Activated T-cell treated with anti-CD3 and anti-CD28 coated beads for 24 hours (primary cell): ENCODE measurements at places on chromosomes 4 and X.
A peak's percentile ranks its signal among the peaks of the same experiment; 100 is the strongest.

DNA sequence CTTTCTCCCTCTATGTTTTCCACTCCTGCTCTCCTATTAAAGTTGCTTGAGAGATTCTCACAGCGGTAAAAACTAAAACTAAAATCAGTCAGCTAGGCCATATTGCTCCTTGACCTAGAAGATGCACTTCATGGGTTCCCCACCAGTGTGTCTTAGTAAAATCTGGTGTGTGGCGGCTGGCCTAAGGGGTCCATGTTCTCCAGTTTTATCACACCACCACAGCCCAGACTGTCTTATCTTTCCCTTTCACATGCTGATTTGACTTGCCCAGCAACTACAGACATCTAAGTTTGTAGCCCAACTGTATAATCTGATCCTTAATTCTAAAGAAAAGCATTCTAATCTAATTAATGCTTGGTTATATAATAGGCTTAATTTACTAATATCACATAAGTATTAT lies 68.0 kb downstream of the ATP8A1 start:
- DNase-seq = no peak

- DNase-seq = no peak
Measured at GRCh38 chr4:145298885-145299284, 118.5 kb upstream of the OTUD4 start.

DNA sequence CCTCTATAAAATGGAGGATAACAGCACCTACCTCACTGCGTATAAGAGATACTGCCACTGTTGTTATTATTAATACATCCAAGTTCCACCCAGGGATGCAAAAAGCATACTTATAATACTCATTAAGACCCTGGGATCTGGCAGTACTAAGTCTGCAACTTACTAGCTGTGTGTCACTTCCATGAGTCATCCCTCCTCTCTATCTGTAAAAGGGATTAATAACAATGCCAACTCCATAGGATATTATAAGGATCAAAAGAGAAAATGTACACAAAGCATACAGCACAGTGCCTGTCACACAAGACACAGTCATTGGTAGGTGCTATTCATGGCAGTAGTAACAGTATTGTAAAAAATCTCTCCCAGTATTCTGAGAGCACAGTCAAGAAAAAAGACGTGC lies 216.7 kb downstream of the HS6ST2 start:
- no peak for DNase-seq

DNA sequence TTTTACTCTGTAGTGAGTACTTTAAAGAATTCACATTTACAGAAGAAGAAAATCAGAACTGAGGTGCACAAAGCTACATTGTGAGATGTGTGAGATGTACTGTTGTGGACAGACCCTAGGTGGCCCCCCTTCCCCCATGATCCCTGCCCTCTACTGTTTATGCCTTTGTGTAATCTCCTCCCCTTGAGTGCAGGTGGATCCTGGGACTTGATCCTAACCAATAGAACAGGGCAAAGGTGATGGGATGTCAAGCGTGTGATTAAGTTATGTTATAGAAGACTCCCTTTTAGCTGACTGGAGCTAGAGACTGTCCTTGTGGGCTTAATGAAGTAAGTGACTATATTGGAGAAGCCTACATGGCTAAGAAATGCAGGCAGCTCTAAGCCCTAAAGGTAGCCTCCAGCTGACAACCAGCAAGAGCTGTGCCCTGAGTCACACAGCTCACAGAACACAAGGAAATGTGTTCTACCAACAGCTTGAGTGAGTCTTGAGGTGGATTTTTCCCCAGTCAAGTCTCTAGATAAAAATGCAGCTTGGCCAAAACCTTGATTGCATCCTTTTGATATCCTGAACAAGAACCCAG lies 225.2 kb upstream of the LEF1 start:
- no peak for DNase-seq

- DNase-seq = no peak
Measured at GRCh38 chr4:151811403-151811802, 50.6 kb upstream of the GATB start.

DNA sequence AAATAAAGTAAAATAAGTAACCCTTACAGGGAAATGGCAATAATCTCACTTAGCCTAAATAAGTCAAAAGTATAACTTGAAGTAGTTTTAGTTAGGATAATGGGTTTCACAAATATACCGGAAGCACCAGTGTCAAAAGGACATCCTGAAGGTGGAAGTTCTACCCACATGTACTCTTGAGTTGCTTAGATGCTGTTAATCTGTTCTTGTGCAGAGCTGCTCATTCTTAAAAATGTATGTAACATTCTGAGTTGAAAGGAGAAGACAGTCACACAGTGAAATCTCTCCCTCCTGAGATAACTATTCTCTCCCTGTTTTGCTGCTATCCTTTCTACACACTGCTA lies 11.2 kb upstream of the CCNG2 start:
- DNase-seq = no peak

DNA sequence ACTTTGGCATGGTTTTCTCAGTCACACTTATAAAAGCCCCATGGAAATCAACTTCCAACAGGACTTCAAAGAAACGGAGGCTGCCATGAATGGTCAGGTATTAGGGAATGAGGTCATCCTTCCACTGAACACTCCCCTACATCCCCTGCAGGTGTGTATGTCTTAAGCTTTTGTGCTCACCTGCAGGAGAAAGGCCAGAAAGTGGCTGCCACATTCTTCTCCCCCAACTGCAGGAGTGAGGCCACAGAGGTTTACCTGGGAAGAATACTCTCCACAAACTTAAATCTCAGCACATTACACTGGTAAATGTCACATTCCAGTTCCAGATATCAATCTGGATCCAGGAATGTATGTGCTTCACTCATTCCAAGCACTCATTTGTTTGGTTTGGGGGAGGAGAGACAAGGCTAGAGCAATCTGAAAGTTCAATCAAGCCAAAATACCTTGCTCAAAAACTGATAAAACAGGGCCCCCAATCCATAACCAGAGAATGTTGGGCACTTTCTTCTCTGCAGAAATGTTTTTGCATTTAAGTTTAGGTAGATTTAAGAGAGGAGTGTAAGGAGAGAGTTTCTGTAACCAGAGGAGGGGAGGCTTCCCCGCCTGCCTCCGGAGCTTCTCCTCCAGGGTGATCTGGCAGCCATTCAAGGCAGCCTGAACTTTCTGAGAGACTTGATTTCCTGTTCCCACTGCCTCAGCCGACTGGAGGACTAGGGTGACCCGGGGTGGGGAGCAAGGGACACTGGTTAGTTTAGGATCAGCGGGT lies 15.4 kb downstream of the FAM9C start:
- DNase-seq = no peak

- DNase-seq = no peak
Measured at GRCh38 chr4:110615353-110616237, 7.3 kb downstream of the PITX2 start.

GRCh38 chr4:107856901-107857300 lies 32.2 kb downstream of the SGMS2 start:
- DNase-seq = no peak

DNA sequence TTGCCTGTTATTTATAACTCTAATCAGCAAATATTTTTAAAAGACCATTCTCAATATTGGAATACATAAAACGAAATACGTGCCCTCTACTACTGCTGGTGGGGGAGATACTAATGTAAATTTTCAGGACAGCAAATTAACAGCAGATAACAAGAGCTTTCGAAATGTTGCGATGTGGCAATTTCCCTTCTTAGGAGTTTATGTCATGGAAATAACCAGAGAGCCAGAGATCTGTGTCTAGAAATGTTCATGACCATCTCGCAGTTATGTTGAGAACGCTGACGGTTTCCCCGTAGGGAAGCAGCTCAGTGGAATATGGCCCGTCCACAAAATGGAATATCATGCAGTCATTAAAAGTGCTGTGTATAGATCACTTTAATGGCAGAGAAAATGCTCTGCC lies 238.4 kb upstream of the PSAPL1 start:
- DNase-seq = no peak

DNA sequence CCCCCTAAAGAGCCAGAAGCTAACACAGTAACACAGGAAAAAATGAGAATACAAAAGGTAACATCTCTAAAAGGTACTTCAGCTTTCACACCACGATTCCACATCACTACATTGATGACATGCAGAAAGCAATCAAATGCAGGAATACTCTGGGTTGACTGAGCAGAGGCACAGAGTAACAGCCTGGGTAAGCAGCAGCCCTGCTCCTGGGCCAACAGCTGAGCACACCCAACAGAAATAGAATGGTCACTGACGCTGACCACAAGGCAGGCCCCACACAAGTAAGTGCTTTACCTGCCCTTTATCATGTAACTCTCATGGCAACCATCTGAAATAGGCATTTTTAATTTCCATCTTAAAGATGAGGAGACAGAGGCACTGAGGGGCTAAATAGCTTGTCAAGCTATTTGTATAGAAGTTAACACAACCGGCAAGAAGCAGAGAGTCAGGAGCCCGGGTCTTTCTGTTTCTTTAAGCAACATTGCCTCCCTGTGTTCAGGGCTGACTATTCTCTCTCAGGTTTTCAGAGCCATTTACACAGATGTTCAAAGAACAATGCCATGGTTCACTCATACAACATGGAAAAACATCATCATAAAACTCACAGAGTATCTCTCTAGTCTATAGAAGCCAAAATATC lies 168.9 kb downstream of the ZNF674 start:
- DNase-seq = peak; percentile 36

DNA sequence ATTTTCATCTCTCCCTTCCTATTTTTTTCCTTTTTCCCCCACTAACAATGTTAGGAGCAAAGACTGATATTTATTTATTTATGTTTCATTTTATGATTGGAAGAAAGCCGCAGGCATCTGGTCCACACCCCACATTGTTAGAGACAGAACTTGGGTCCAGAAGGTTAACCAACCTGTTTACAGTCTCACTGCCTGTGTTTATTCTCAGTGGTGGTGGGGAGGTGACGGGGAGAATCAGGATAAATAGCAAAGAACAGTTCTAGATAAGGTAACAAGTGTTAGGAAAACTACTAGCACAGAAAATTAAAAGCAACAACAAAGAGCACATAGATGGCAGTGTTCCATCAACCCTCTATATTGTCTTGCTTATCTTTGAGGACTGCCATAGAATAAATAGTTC lies 301.7 kb upstream of the DIPK2B start:
- DNase-seq = no peak

DNA sequence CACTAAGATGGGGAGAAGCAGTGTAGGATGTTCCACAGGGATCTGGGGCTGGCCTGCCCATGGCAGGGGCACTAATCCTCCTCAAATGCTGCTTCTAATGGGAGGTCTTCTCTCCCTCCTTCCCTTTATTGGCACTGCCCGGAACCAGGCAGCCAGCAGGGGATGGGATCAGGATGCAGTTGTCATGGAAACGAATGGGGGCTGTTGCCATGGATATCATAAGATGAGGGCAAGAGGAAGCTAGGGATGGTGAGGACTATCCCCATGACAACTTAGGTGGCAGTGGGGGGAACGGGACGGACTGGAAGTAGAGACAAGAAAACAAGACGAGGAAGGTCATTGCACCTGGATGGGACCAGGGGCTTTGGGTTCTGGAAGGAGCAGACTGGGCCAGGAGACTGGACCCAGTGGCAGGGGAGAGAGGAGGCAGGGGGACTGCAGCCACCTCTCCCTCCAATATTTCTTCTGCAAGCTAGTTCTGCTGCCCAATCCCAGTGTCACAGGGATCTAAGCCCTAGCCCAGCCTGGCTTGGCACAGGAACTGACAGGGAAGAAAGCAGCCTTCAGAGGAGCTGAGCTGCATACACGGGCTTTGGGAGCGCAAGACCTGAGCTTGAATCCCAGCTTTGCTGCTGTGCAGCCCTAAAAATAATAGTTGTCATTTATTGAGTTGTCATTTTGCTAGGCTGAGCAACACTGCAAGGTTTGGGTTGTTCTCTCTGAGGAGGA lies 19.0 kb downstream of the IQSEC2 start:
- no peak for DNase-seq

DNA sequence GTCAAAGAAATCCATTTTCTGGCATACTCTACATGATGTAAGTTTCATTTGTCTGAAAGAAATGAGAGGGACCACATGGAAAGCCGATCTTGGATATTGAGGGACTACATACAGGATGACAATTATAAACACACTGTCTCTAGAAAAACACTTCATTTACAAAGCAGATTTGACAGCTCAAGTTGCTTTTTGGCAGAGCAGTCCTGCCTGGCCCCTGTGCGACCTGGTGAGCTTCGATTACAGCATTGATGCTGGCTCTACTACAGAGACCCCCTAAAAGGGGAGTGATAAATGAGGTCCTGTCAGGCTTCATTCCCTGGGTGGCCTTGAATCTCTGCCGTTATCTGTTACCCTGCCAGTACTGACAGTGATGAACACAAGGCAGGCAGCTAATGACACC lies 215.2 kb upstream of the NOCT start:
- no peak for DNase-seq

DNA sequence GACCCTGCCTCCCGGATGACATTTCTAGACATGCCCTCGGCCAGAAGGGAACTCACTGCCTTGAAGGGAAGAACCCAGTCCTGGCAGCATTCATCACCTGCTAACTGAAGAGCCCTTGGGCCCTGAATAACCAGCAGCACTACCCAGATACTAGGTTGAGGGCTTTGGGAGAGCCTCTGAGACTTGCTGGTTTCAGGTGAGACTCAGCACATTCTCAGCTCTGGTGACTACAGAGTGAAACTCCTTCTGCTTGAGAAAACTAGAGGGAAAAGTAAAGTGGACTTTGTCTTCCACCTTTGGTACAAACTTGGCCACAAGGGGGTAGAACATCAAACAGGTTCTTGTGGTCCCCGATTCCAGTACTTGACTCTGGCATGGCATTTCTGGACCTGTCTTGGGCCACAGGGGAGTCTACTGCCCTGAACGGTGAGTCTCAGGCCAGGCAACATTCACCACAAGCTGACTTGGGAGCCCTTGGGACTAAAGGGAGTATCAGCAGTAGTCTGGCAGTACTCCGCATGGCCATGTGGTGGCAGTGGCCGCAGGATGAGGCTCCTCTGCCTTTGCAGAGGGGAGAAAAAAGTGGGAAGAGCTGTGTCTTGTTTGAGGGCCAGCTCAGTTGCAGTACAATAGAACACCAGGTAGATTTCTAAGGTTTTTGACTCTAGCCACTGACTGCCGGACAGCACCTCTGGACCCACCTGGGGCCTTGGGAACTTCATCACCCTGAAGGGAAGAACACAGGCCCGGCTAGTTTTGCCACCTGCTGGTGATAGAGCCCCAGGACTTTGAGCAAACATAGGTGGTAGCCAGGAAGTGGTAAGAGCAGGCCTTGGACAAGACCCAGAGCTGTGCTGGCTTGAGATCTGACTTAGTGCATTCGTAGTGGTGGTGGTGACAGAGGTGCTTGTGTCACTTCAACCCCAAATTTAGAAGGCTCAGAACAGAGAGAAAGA lies 414.8 kb downstream of the OPHN1 start:
- DNase-seq = no peak

GRCh38 chrX:72142094-72142793 lies 10.5 kb upstream of the RTL5 start:
- no peak for DNase-seq
